ENCODE measurements at places on chromosomes 5 and 9.

DNA sequence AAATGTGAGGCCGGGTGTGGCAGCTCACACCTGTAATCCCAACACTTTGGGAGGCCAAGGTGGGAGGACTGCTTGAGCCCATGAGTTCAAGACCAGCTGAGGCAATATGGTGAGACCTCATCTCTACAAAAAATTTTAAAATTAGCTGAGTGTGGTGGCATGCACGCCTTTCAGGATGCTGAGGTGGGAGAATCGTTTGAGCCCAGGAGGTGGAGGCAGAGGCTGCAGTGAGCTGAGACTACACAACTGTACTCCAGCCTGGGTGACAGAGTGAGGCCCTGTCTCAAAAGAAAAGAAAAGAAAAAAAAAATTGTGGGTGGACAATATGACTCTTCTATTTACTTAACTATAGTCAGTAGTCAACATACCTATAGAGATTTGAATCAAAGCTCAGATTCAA is 4.8 kb downstream of the CHD1 start:
- no peak for DNase-seq

- DNase-seq: no peak
These were observed 829.6 kb upstream of the ZNF608 start for GRCh38 chr5:125575891-125576505.

GRCh38 chr9:129580211-129580915 is 40.5 kb downstream of the C9orf50 start:
- DNase-seq: no peak

DNA sequence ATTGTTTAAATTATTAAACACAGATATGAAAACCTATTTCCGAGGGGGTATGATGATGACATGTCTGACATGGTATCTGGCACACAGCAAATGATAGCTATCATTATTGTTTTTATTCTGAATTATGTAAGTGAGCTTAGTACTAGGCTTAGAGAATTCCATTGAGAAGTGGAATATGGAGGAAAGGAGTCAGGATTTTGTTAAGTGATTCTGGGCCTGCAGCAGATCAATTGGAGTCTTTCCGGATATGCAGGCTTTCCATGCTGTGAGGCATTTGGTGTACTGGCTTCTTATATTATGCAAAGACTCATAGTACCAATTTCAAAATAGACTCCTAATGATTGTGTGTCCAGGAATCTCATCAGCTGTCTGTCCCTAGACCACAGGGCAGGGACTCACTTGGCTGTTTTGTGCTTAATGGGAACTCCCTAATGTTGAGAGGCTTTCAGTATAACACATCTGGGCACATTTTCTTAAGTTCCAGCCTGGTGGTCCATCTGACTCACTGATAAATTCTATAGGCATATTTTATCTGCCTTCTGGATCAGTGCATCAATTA is 180.0 kb upstream of the KLF9 start:
- DNase-seq: no peak

DNA sequence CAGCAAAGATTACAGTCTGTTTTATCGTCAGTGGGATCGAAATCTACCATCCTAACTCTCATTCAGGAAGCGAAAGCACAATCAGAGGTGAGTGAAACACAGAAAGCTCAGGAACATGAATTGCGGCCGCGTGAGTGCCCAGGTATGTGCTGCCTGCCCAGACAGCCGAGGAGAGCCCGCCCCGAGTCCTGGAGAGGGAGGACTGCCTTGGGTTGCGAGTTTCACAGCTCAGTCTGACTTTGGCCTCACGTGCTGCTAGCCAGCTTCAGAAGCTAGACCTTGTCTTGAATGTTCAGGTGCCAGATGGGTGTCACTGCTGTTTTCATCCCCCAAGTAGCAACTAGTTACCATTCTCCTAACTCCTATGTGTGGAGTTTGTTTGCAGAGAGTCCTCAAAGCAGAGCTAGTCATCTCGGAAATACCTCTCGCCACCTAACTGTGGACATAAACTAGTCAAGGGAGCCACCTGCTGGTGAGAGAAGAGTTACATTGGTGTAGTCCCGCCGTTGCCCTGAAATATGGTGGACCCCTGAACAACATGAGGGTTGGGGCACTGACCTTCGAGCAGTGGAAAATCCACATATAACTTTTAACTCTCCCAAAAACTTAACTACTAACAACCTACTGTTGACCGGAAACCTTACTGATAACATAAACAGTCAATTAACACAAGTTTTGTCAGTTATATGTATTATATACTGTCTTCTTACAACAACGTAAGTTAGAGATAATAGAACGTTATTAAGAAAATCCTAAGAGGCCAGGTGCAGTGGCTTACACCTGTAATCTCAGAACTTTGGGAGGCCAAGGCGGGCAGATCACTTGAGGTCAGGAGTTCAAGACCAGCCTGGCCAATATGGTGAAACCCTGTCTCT is 80.9 kb downstream of the GOLPH3 start:
- peak; percentile 27 for DNase-seq

- no peak for DNase-seq
These were observed 68.6 kb upstream of the STARD4 start for GRCh38 chr5:111580956-111581355.

DNA sequence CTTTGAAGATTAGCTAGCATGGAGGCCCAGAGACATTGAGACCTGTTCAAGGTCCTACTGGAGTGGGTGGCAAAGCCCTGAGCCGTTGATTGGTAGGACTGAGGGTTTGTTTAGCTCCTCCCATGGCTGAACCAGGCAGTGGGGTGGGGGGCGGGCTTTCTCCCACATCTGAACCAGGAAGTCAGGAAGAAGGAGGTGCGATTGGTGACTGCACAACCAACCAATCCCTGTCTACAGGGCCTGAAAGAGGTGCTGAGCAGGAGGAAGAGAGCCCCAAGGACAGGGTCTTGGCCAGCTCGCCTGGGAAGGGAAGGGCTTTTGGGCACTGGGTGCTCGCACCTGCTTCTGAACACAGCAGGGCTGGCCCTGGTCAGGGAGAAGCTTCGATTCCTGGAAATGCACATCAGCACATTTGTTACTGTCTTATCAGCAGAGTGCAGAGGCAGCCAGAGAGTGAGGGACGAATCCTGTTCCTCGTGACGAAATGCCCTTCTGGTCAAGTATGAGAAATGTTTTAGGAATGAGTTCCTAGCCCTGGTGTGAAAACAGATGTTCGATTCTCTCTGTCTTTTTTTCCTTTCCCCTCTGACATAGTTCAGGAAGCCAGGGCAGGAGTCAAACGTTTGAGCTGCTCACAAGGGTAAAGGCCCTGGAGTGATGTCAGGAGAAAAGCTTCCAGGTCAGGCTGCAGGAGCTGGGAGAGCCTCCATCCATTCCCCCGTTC is 294.8 kb upstream of the KLF4 start:
- DNase-seq: no peak

GRCh38 chr5:24643156-24643555 is 1.6 kb downstream of the CDH10 start:
- DNase-seq: no peak

DNA sequence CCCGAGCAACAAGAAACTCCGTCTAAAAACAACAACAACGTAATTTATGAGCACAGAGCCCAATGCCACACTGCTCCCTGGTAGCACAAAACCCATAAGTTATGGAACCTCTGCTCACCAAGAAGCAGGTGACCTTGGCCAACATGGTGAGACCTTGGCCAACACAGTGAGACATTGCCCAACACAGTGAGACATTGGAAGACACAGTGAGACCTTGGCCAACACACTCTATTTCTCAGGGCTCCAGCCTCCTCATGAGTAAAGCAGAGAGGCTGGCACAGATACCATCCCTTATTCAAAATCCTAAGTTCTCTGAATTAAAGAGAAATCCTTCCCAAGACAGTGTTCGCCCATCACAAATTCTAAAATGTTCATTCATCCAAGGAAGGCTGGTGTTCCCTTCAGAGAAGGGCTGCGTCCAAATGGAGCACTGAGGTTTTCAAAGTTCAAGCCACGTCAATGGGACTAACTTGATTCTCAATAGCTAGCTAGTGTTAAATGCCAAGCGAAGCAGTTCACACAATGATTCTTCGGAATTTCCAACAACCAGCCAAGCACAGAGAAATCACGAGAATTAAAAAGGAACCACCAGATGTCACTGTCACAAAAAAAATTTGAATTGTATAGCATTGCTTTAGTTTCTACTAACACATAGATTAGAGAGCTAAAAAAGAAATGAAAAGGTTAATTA is 29.5 kb downstream of the TTC39B start:
- DNase-seq: no peak

GRCh38 chr9:107681988-107682387 is 192.4 kb upstream of the KLF4 start:
- no peak for DNase-seq

GRCh38 chr5:125057912-125058826 is 311.7 kb upstream of the ZNF608 start:
- peak; percentile 69 for DNase-seq

GRCh38 chr9:33273972-33274328 is 9.1 kb downstream of the CHMP5 start:
- no peak for DNase-seq

DNA sequence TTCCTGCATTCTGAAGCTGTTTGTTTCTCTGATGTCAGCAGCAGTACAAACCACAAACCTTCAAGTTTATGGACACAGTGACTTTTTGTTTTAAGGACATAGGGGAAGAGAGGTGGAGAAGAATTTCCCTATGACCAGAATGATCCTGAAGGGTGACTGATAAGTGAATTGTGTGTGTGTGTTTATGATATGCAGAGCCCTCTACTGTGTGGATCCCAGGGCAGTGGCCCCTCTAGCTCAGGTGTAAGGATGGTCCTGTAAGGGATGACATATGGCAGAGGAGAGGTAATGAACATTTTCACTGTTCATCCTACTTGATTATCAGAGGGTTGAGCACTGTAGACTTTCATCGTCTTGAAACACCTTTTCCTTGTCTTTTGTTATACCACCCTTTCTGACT is 30.6 kb upstream of the TMED7 start:
- DNase-seq: no peak

GRCh38 chr5:84014966-84015365 is 294.3 kb upstream of the HAPLN1 start:
- DNase-seq: no peak

- no peak for DNase-seq
These were observed 185.0 kb downstream of the MED10 start for GRCh38 chr5:6193310-6193709.

Measured in NCI-H2029 treated with DMSO at 0.1 percent for 48 hours (cell line).